ENCODE measurements at places on chromosomes 3 and 15.

GRCh38 chr15:34206011-34206410 is 3.9 kb downstream of the KATNBL1 start:
- DNase-seq = no peak

DNA sequence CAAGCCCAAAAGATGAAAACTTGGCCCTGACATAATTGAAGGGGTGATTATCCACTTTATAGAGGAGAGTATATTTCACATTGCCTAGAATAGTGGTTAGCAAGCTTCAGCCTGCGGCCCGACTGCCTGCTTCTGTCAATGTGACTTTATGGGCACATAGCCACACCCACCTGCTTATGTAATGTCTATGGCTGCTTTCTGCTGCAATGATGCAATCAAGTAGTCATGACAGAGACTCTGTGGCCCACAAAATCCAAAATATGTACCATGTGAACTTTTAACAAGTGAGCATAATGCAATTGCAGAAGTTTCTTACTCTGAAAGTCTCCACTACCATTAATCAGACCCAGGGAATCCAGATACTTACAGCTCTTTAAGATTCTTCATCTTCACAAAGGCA is 103.1 kb downstream of the LRIG1 start:
- no peak for DNase-seq

DNA sequence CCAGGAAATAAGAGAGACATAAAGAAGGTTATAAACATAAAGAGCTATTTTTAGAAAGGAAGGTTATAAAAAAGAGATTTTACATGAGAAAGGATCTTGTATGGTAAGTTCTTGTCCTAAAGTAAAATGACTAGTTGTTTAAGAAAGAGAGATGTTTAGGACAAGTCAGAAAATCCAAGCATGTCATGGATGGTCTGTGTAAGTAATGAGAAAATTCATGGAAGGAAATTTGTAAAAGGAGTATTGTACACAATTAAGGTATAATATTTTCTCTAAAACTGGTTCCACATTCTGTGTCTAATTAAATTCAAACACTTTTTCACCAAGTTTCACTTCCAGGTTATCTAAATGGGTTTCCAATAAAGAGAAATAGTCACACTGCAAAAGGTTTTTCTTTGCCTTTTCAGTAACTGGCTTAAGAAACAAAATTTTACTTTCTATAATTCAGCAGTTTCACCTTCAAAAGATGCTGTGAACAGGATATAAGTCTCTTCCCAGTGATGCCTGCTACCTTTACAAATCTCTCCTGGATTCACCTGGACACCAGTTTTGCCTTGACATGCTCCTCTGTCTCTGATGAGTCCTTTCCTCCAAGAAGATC is 455.7 kb downstream of the ZIC1 start:
- no peak for DNase-seq

GRCh38 chr15:35505809-35506208 is 40.2 kb downstream of the DPH6 start:
- no peak for DNase-seq

GRCh38 chr3:133447750-133448477 is 48.1 kb downstream of the BFSP2 start:
- DNase-seq = no peak

DNA sequence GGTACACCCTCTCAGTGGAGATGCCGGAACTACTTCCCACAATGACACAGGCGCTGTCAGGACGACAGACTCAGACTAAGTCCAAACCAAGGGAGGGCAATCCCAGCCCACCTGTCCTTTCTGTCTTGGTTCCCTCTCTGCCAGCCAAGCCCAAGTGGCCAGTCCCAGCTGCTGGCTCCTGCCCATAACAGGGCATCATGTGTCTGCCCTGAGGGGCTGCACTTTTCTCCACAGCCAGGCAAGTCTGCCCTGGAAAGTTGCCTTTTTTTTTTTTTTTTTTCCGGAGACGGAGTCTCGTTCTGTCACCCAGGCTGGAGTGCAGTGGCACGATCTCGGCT is 20.0 kb upstream of the BCL2A1 start:
- DNase-seq = no peak

DNA sequence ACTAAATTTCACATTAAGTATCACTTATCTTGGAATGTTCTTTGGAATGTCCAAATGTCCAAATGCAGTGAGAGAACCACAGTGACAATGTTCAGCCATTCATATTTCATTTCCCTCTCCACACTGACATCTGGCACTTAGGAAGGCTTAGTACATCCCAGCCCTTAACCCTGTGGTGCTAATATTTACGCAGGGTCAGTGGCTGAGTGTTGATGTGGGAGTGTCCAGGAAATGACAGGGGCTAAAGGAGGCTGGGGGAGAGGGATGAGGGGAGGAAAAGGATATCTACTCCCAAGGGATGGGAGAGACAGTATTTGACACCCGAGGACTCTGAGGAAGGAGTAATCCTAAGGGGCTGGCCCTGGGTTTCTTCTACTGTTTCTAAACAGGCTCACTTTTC is 14.1 kb upstream of the CCR4 start:
- no peak for DNase-seq

DNA sequence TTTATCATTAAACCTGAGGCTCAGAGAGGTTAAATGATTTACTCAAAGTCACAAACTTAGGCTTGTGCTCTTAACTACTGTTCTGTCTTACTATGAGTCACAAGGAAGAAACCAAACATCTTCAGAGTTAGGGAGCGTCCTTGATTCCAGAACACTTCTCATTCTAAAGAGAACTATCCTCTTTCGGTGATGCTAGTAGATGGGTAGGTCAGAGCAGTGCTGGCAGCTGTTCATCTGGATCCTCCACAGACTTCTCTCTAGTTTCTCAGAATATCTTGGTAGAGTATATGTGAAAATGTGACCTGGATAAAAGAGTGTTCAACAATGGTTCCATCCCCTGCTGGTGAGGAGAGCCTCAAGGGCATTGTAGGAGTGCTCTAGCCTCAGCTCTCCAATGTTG is 3.3 kb downstream of the ARL6IP5 start:
- DNase-seq = no peak

GRCh38 chr15:87704276-87704675 is 552.3 kb downstream of the NTRK3 start:
- no peak for DNase-seq

- no peak for DNase-seq
These were observed 522 bp downstream of the MED12L start for GRCh38 chr3:151085889-151086483.

DNA sequence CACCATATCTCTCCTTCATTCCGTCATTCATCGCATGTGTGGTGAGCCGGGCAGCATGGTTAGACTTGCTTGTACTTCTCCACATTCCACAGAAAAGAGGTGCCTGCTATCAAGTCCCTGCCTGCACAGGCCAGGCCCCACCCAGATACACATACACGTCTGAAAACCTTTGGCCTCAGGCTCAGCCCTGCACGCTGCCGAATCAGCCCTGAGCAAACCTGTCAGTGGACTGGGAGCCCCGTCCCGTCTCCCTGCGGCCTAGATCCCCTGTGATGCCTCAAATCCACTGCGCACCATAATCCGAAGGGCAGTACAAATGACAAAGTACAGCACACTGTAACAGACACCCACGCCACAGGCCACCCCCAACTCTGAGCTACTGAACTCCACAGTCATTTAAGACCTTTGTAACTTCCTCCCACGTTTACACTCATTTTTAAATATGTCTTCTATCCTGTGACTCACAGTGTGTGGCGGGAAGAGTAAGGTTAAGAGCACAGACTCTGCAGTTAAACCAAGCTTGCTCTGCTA is 67.1 kb downstream of the MB21D2 start:
- DNase-seq = no peak

DNA sequence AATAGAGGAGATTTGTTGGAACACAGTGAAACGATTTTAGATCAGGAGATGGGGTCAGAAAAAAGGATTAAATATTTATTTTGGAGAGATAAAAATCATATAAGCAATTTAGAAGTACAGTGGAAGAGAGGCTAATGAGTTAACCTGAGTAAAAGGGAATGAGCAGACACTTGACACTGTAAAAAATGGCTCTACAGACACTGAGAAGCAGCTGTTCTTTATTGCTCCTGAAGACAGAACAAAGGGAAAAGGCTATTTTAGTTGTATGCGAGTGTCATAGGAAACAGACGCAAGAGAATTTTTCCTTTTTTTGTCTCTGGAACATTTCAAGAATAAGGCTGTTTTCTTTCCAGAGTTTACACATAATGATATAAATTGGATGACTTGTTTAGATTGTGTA is 34.3 kb downstream of the ASTE1 start:
- no peak for DNase-seq

GRCh38 chr3:196765454-196765853 is 25.8 kb downstream of the PAK2 start:
- DNase-seq = no peak

GRCh38 chr15:94047566-94047965 is 183.8 kb upstream of the MCTP2 start:
- no peak for DNase-seq

DNA sequence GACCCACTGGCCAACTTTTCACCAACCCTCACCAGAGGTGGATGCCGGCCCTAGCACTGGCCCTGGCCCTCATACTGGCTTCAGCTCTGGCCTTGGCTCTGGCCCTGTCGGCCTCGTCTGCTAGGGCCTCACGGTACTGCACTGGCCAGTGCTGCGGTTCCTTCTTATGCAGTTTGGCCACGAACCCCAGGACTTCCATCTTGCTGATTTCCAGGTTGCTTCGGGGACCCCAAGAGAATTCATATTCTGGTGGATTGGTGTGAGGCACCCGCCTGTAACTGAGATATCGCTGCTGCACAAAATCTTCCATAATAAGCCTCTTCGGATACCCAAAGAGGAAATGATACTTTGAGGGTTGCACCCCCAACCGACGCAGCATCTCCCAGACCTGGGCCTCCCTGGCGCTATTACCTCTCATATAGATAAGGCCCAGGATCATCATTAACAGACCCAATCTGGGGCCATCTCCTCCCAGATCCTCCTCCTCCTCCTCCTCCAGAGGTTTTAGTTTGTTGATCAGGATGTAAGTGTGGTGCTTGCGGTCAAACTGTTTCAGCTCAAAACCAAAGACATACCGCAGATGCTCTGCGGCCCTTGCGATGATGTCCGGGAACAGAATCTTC is 883 bp downstream of the MAGEF1 start:
- no peak for DNase-seq

- DNase-seq = no peak
These were observed 581.9 kb upstream of the ZNF717 start for GRCh38 chr3:76367281-76367680.

DNA sequence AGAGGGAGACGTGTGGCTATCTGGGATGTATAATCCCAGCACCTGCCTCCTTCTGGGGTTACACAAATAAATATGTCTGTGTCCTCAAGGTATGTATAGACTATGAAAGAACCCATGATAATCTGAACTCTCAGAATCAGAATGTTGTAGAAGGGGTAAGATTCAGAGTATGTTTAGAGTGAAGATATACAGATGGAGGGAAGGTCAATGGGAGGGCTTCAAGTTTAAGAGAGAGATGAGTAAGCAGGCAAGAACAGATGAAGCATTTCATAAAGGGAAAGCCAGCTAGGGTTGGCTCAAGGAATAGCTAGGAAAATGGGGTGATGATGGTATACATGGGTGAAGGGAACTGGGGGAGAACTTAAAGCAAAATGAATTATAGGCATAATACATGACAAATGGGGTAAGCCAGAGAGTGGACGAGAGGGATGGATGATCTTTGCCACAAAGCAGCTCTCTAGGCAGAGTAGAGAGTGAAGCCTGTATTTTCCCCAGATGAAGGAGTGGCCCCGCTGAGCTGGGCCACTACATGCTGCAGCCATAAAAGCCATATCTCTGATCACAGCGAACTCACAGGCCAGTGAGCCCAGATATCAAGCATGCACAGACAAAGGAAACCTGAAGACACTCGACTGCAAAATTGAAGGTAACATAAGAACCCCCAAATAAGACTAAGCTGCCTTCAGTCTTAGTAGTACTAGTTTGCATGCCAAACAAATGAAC is 15.9 kb upstream of the ZBTB38 start:
- DNase-seq = no peak

DNA sequence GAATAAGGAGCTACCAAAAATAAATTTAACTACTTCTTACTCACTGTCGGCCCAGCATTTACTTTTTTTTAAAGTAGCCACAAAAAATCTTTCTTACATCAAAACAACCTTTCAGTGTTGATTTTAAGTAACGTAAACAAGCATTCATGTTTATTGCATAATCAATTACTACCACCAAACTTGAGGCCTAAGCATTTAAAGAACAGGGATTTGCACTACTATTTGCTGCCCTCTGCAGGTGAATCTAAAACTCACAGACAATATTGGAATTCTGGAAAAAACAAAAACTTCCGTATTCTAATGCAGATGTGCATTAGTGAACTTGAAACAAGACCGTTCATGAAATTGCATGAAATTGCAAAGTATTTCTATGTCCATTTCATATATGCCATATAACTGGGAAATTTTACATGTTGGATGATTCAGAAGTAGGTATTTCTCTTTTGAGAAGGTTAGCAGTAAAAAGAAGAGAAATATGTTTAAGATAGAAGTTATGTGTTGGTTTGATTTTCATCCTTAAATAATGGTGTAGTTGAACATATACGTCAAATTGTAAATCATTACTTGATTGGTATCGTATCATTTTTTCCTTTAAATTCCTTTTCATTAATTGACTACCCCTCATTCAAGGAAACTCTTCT is 55.6 kb downstream of the CGGBP1 start:
- no peak for DNase-seq

- DNase-seq = no peak
These were observed 166.4 kb downstream of the SUCNR1 start for GRCh38 chr3:152039887-152040286.

DNA sequence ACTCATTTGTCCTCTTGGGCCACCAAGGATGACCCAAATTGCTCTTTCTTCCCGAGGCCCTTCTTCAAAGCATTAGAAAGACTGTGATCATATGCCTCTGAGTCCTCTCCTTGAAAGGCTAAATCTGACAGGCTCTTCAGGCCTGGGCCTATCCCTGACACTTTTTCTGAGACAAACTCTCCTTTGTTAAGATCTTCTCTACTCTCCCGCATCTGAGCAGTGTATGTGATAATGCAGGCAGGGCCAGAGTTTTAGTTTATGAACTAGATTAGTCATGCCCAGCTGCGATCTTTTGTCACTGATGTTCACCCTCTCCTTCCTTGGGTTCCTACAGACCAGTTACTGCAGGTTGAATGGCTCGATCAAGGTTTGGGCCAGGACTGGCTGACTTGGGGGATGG is 39.2 kb downstream of the MASP1 start:
- no peak for DNase-seq

DNA sequence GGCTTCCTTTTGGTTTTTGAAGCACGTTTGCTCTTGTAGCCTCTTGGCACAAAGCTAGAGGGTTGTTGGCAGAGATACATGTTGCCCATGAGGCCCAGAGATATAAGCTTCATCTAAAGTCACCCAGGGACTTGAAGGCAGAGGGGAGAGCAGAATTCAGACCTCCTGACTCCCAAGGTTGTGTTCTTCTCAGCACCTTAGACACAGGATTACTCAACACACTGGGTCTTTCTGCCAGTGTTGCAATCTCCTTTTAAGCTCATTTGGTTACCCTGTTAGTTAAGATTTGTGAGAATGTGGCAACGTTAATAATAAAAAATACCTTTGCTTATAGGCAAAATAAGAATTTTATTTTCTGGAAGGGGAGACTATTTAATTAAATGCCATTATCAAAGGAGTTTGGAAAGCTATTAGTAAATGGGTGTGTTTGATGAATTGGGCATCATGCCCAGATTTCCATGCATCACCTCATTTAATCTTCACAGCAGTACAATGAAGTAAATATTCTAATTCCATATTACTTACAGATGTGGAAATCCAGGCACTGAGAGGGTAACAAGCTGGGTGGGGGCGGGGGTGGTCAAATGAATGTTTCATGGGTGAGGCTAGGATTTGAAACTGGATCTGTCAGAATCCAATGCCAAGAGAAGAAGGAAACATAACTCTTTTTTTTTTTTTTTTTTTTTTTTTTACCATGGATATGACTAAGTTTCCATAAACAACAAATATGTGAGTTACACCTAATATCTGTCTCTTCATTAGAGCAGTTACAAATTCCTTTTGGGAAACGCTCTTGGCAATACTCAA is 183.3 kb downstream of the NR1D2 start:
- no peak for DNase-seq
